Stromal cell of bone marrow (primary cell): ENCODE measurements at places on chromosomes 11 and 22.

DNA sequence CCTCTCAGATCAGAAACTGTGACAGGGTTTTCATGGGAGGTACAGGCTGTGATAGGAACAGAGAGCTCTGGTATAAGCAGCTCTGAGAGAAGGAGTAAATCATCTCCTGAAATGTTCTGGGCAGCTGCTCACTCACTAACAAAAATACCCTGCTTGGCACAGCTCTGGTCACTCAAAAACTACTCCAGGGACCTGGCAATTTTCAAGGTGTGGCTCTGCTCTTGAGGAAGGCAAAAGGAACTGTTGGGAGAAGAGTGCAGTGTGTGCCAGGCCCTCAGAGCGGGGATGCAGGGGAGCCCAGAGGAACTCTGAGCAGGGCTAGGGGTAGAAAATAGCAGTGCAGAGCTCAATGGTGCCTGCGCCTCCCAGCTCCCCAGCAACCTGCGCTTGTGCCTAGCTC, 180.5 kb upstream of the ZBED5 start:
- no peak for DNase-seq

- no peak for DNase-seq
Measured at GRCh38 chr11:56842814-56843794, 94.6 kb upstream of the OR9G4 start.

DNA sequence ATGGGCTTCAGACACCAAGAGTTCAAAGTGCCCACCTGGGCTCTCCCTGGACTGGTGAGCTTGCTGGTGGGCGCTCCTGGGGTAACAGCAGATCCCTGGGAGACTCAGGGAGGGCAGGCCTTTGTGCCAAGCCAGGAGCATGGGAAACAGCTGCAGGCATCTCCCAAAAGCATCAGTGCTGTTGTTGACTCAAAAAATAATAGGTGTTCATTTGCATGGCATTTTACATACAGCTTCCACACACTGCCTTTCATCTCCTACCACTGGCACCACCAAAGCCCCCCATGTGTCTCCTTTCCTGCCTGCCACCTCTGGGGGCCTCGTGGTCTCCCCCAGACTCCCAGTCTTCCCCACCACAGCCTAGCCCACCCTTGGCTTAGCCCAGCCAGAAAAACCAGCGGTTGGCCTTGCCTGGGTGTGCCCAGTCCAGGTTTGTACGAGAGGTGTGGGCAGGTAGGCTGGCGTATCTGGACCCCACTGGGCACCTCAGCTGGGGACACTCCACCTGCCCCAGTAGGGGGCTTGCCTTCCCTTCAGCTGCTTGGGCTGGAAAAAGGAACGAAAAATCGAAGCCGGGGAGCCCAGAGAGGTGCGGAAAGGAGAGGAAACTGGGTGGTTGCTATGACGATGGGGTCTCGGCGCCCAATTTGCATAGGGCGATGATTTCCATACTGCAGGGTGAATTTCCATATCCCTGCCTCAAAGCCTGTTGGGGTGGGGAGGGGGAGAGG, 15.0 kb downstream of the POU2F3 start:
- DNase-seq, result no peak

DNA sequence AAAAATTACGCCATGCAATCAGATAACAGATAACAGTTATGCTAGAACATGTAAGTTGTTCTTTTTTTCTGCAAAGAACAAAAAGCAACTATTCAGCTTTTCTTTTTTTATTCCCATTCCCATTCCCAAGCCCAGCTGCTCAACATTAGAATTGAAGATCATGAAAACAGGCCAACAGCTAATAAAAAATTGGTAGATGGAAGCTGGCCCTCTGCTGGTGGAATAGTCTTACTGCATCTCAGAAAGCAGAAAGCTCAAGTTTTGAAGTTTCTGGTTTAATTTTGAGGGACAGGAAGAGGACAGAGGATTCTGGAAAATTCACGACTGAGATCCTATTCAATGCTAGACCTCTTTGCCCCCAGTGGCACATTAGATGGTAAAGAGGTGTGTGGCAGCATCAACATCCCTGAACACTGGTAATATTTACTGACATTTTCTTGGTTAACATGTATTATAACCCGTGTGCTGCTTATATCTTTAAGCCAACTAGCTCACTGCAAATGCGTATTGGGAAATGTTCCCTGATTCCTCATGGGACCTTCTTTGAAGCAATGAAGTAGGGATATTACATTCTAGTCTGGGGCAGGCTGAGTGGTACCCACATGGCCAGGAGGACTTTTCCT, 591.2 kb downstream of the OPCML start:
- DNase-seq, result peak; percentile 24

DNA sequence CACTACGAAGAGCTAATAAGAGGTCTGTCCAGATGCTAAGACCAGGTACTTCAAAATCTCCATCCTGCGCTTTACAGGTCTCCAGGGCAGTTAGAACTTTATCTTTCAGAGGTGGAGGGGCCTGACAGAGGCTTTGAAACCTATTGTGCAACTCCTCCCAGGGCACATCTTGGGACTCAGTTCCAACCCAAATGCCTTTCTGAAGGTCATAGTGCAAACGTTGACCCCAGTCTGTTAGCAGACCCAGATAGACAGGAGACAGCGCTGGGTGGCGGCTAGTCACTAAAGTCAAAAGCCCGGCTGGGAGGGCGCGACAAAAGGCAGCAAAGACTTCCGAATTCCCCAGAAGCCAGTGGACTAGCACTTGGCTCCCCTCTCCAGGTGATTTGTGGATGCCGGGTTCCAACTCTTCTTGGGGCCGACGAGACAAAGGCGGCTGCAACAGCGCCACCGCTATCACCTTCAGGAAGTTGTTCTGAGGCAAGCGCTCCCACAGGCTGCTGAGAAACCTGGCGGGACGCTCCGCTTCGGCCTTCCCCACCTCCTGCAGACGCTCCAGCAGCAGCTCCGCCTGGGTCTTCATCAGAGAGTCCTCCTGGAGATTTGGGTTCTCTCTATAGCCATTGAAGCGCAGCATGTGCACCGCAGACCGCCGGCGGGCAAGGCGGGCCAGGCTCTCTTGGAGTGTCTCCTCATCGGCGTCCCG, 728 bp downstream of the FANCF start:
- peak; percentile 18 for DNase-seq

GRCh38 chr11:131767421-131767820, 397.0 kb downstream of the NTM start:
- no peak for DNase-seq

- no peak for DNase-seq
Measured at GRCh38 chr11:1473786-1474185, 12.8 kb downstream of the MOB2 start.

- no peak for DNase-seq
Measured at GRCh38 chr22:30235687-30236170, 10.8 kb downstream of the LIF start.
